ENCODE measurements at places on chromosomes 11 and 22.
A peak's percentile ranks its signal among the peaks of the same experiment; 100 is the strongest.

DNA sequence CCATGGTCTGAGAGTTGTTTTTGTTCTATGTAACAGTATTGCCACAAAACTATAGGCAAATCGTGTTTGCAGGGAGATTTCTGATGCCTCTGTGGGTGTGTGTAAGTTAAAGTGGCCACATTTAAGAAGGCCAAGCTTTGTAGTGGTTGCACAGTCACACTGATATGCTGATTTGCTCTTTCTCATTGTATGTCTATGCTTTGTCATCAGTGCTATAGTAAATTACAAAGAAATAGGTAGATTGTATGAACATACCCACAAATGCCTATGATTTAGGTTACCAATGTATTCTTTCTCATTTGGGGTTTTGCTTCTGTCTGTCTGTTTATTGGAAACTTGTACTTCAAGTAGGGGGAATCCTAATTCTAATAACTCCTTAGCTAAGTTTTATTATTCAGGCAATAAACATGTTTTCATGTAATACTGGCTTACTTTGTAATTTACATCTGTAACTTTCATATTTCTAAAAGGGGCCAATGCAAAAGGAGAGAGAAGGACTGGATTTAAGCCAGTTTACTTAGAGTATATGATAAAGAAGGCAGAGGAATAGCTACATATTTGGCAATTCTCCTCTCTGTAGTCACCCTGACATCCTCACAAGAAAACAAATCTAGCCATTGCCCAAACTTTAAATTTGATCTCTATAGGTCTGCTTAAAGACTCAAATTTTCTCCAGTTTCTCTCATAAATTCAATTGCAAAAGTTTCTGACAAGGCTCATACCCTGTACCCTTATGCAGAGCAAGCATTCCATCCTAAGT lies 2.0 kb downstream of the FIBIN start:
- DNase-seq: no peak

DNA sequence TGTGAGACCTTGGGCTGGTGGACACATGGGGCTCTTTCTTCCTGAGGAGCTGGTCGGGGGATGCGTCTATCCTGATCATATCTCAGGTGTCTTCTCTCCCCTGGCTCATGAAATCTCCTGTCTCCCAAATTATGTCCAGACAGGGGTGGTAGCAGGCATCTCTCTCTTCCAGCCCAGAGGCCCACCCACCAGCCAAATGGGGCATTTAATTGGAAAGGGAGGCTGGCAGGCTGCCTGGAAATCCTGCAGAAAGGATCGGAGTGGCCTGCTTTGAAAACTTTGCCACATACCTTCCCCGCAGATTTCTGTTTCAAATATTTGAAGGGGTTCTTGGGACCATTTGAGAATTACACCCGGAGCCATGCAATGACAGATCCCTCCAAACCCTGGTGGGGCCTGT lies 37.4 kb downstream of the SMIM38 start:
- DNase-seq: no peak

- DNase-seq: no peak
These were observed 7.8 kb downstream of the OTUB1 start for GRCh38 chr11:63993993-63994392.

- no peak for DNase-seq
These were observed 8.4 kb upstream of the ARHGAP20 start for GRCh38 chr11:110720431-110721275.

- DNase-seq: no peak
These were observed 31.3 kb downstream of the MPPED1 start for GRCh38 chr22:43443152-43443471.

GRCh38 chr11:42012271-42012670 lies 552.8 kb upstream of the LRRC4C start:
- DNase-seq: no peak

DNA sequence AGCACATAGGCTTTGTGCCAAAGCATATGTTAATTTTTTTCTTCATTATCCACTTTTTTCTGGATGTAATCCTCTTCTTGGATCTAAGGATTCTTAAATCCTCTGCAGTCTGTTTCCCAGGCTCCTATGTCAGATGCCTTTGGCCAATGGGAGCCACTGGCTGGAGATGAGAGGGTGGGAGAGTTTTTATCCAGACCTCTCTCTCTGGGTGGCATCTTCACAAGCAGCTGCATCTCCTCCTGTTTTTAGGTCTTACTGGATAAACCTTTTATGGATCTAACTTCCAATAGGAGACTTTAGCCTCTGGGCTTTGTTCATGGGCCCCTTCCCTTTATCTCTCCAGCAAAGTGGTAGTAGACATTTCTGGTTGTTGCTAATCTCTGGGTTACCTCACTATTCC lies 22.4 kb upstream of the MPPED2 start:
- no peak for DNase-seq

DNA sequence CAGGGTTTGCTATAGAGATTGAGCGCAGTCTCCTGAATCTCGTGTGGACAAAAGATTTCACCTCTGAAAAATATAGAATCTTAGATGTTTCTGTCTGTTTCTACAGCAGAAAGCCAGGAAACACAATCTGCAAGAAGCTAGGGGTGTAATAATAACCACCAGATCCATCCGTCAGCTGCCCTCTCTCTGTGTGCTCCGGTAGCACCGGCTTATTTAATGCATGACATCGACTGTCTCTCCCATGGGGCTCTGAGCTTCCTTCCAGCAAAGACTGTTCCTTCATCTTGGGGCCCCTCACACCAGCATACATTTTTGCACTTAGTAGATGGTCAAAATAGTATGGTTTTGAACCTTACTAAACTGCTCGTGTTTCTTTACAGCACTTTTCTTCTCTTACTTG lies 20.2 kb downstream of the BARX2 start:
- no peak for DNase-seq

DNA sequence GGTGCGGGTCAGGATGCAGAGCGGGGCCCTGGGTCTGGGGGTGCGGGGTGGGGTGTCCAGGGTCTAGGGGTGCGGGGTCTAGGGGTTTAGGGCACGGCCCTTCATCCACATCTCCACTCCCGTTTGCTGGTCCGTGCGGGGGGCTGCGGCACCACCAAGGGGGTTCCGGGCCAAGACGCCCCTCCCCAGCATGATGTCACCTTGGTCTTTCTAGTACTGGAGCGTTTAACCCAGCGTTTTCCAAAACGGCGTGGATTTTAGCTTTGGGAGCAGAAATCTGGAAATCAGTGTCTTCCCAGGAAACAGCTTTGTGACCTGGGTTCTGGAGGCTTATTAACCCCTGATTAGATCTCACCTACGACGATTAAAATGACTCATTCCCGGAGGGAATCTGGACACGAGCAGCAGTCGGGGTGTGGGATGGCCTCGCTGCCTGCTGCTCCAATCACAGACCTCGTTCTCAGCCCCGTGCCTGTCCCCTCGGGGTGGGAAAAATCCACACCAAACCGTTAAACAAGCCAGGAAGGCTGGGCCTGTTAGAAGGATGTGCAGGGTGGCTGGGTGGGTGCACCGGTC lies 759 bp downstream of the AP2A2 start:
- peak; percentile 32 for DNase-seq

GRCh38 chr22:20636945-20637344 lies 129.5 kb downstream of the MED15 start:
- DNase-seq: no peak

GRCh38 chr11:59600636-59601035 lies 14.9 kb downstream of the OSBP start:
- no peak for DNase-seq

- no peak for DNase-seq
These were observed 12.4 kb downstream of the LDHAL6A start for GRCh38 chr11:18468059-18468458.

DNA sequence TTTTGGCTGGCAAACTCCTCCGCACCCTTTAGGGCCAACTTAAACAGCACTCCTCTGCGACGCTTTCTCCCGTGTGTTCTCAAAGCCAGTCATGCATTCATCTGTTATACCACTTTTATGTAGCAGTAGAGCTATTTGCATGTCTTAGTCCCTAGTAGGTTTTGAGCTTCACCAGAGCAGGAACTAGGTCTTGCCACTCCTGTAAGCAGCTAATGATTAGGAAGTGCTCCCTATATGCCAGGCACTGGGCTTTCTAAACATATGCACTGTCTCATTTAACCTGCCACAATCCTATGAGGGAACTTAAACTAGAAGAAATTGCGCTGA lies 180.8 kb downstream of the DBX1 start:
- DNase-seq: no peak

GRCh38 chr11:59842316-59842715 lies 3.0 kb downstream of the CBLIF start:
- DNase-seq: peak; percentile 10

DNA sequence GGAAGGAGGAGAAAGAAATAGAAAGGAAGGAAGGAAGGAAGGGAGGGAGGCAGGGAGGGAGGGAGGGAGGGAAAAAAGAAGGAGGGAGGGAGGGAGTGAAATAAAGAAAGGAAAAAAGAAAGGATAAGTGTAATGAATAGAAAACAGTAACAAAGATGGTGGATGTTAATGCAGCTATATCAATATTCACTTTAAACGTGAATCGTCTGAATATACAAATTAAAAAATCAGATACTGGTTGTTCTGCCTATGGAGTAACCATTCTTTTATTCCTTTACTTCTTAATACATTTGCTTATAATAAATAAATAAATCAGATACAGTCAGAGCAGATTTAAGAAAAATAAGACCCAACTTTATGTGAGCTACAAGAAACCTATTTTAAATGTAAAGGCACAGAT lies 1520.4 kb downstream of the TBC1D22A start:
- no peak for DNase-seq

DNA sequence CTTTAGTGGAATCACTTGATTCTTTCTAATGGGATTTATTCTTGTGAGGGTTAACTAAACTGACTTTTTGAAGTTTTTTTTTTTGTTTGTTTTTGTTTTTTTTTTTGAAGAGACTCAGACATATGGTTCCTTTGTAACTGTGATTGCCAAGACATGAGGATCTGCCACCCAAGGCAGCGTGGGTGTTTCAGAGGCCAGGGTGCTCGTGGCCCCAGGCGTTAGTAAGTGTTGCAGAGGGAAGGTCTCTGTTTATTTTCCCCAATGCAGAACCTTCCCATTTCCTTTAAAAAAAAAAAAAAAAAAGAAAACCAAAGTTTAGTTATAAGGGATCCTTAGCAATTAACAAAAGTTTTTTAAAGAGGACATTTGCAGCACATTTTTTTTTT lies 94.8 kb downstream of the CTTN start:
- no peak for DNase-seq

- DNase-seq: no peak
These were observed 325.8 kb downstream of the C11orf87 start for GRCh38 chr11:109747839-109748238.

- no peak for DNase-seq
These were observed 3.7 kb upstream of the CLCF1 start for GRCh38 chr11:67376873-67377808.

- DNase-seq: no peak
These were observed 7.0 kb downstream of the ALG8 start for GRCh38 chr11:78132475-78132874.

- peak; percentile 18 for DNase-seq
These were observed 343.6 kb upstream of the MTNR1B start for GRCh38 chr11:92625894-92626293.

DNA sequence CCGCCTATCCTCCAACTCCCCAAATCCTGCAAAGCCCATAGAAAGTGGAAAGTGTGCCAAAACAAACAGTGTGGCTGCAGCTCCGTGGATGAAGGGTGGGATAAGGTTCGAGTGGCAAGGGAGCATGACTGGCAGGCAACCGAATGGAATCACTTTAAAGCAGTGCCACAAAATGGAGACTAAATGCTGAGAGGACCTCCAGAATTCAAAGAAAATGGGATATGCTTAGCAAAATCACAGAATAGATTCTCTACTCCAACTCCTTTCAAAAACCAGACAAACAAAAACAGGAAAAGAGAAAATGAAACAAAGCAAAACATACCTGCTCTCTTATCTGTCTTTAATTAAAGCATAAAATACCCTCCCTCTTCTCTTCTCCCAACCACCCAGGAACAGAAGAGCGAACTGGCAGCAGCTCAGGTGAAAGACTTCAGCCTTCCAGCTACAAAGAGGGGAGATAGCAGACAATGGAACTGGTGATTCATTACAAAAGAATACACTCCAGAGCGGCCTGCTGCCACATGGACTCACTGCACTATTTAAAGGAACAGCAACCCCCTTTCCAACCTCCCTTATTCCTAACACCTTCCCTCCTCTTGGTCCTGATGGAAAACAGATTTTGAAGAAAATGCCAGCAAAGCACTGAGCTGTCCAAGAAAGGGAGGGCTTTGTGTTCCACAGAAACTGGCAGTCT lies 118.5 kb downstream of the APOL5 start:
- DNase-seq: peak; percentile 77

DNA sequence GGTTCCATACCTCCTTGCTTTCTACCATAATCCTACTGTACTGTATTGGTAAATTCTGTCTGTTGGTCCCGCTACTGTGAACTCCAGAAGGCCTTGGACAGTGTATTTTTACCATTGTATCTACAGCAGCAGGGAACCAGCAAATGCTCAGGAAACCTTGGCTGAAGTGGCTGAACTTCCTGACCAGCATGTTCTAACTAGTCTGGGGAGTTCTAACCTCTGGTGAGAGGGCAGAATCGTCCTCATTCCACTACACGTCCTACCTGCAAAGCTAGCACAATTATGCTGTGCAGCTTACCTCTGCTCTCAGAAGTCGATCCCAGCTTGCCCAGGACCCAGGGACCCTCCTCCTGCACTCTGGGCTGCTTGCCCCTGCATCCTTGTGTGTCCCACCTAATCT lies 283.1 kb downstream of the TENM4 start:
- DNase-seq: no peak

DNA sequence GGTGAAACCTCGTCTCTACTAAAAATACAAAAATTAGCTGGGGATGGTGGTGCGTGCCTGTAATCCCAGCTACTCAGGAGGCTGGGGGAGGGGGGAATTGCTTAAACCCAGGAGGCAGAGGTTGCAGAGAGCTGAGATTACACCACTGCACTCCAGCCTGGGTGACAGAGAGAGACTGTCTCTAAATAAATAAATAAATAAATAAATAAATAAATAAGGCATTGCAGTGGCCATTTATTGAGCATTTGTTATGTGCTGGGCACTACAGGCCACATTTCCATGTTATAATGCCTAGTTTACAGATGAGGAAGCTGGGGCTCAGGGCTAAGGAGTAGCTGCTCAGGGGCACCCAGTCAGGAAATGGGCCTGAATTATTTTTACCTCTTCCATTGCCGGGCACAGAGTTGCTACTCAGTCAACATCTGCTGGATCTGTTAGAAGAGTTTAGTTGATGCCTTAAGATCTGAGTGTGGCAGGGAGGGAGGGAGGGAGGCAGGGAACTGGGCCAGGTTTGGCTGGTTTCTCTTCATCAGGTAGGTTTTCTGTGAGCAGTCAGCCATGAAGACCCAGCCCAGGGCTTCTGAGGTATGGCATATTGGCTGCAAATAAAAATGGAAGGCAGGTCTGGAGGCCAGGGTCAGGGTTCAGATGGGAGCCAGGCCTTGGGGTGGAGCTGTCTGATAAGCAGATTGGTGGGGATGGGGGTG lies 5.6 kb downstream of the PVALB start:
- DNase-seq: no peak

DNA sequence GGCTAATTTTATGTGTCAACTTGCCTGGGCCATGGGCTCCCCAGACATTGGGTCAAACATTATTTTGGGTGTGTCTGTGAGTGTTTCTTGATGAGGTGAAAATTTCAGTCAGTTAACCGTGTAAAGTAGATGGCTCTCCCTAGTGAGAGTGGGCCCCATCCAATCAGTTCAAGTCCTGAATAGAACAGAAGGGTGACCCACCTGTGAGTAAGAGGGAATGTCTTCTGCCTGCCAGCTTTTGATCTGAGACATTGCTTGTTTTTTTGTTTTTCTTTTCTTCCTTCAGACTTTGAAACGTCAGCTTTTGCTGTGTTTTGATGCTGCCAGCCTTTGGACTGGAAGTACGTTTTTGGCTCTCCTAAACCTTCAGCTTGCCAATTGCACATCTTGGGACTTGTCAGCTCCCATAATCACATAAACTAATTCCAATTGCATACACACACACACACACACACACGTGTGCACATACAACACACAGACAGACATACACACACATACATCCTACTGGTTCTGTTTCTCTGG lies 300.1 kb downstream of the CNTN5 start:
- DNase-seq: no peak
